ENCODE measurements at places on chromosomes 3 and 15.

DNA sequence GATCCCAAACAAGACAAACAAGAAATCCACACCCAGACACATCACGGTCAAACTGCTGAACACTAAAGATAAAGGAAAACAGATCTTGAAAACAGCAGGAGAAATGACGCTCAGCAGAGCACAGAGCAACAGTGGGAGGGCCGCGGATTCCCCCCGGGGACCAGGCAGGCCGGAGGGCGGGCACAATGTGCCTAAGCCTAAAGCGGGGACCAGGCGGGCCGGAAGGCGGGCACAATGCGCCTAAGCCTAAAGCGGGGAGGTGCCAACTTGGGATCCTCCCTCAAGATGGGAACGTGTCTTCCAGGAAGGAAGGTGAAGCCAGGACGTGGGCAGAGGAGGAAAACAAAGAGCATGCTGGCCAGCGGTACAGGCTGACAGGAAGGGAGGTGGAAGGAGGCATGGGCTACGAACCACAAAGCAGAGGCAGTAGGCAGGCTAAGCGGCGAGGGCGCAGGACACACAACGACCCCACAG lies 31.1 kb downstream of the CYFIP1 start:
- peak; percentile 6 for DNase-seq

DNA sequence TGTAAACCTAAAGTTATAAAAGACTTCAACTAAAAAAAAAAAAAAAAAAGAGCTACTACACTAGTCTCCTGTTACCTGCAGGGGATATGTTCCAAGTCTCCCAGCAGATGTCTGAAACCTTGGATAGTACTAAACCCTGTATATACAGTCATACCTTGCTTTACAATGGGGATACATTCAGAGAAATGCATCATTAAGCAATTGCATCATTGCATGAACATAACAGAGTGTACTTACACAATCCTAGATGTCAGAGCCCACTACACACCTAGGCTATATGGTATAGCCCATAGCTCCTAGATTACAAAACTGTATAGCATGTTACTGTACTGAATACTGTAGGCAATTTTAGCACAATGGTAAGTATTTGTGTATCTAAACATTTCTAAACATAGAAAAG lies 119.1 kb downstream of the GMPS start:
- no peak for DNase-seq

GRCh38 chr15:81507831-81508230 lies 133.8 kb upstream of the TMC3 start:
- no peak for DNase-seq

GRCh38 chr3:66441129-66441528 lies 59.7 kb downstream of the LRIG1 start:
- no peak for DNase-seq

GRCh38 chr3:187801152-187801551 lies 55.9 kb upstream of the BCL6 start:
- no peak for DNase-seq

- peak; percentile 65 for DNase-seq
Measured at GRCh38 chr15:25850154-25851111, 12.7 kb downstream of the ATP10A start.

DNA sequence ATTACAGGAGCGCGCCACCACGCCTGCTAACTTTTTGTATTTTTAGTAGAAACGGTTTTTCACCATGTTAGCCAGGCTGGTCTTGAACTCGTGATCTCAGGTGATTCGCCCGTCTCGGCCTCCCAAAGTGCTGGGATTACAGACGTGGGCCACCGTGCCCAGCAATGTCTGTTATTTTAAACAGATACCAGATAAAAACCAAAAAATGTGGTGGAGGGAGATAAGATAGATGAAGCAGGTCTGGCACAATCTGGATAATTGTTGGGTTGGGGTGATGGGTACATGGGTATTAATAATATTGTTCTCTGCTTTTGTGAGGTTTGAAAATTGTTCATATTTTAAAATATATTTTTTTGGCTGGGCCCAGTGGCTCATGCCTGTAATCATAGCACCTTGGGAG lies 4.7 kb downstream of the RNF111 start:
- DNase-seq: no peak

- no peak for DNase-seq
Measured at GRCh38 chr3:25297667-25298585, 130.1 kb upstream of the RARB start.

- DNase-seq: no peak
Measured at GRCh38 chr15:60593170-60593478, 114.2 kb upstream of the ICE2 start.

- no peak for DNase-seq
Measured at GRCh38 chr3:145902166-145902565, 258.8 kb downstream of the PLOD2 start.

DNA sequence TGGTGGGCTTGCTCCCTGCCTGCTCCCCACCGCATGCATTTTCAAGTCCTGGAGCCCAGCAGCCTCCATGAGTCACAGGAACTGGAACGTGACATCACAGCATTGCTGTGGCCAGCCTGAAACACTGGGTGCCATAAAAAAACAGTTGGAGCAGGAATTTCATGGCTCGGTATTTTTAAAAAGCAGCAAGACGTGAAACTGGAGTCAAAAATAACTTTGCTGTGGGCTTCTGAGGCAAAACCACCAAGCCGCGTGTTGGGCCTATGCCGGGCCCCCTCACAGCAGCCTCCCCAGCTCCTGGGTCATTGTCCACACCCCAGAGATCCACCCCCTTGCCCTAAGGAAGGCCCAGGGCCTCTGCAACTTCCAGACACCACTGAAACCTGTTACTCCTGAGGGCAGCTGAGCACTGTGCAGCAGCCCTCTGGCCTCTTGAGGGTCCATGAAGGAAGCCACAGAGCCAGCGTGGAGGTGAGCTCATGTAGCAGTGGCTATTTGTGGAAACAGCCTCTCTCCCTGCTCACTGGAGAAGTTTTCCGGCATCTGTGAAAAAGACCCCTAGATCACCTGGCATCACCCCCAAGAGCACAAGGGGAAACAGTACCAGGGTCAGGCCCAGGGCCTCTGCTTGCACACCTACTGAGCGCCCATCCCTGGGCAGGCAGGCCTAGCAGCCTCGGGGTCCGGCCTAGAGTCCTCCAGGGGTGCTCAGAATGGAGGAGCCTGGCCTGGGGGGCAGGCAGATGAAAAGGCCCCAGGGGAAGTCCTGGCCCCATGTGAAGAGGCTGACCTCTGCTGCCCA lies 34.0 kb upstream of the DUSP7 start:
- DNase-seq: no peak

DNA sequence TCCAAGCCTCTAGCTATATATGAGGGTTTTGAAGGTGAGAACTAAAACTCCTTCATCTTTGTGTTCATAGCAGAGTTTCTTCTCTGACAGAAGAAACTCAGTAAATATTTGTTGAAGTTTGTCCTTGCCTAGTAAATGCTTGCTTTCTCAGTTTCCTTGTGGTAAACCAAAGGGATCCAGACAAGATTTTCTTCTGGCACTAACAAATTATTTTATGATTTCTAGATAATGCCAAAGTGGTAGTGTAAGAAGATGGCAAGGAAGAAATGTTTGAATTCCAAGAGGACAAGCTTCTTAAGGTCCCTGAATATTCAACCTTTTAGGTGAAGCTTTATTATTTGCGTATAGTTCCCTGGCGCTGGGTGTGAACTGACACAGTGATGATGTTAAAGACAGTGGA lies 14.4 kb downstream of the ARIH1 start:
- no peak for DNase-seq

- peak; percentile 25 for DNase-seq
Measured at GRCh38 chr15:39629371-39629770, 48.5 kb downstream of the THBS1 start.

Data from KG1 (cell line).